ENCODE measurements at places on chromosomes 5 and 9.

DNA sequence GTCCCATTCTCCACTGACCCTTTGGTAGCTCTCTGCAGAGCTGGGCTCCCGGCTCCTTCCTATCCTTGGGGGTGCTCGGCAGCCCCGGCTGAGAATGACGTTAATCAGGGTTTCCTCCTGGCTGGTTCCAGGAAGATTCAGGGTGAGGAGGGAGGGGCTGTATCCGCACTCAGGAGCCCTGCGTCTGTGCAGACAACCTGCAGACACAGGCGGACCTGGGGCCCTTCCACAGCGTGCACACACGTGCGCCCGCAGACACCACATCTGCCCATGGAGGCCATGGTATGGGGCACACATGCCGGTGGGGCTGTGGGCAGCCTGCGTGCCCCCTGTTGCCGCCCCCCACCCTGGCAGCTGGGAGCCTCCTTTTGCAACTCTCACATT, 66.6 kb upstream of the RNU6ATAC start:
- H3K27ac ChIP-seq, result no peak overlapping the region
- H3K4me3 ChIP-seq, result no peak overlapping the region
- ATAC-seq, result no peak
- peaks cover 4% of the 10 kb centered on the region for H3K27me3 ChIP-seq
- no peaks in the 10 kb centered on the region for H3K36me3 ChIP-seq

- no peak overlapping the region for H3K27ac ChIP-seq
- no peaks in the 10 kb centered on the region for H3K27me3 ChIP-seq
- ATAC-seq, result no peak
- no peak overlapping the region for H3K4me3 ChIP-seq
Measured at GRCh38 chr5:81856948-81857928, 106.3 kb upstream of the SSBP2 start.

- no peaks in the 10 kb centered on the region for H3K4me1 ChIP-seq
- no peak for ATAC-seq
- H3K27me3 ChIP-seq, result no peaks in the 10 kb centered on the region
- no peak overlapping the region for H3K27ac ChIP-seq
- no peaks in the 10 kb centered on the region for H3K36me3 ChIP-seq
Measured at GRCh38 chr5:86038566-86038965, 579.2 kb upstream of the COX7C start.

- no peak for ATAC-seq
- H3K27ac ChIP-seq, result peak overlapping the region; percentile 41
Measured at GRCh38 chr5:133933169-133933509, 35.3 kb downstream of the C5orf15 start.

GRCh38 chr5:51988634-51989033, 605.4 kb downstream of the ISL1 start:
- ATAC-seq, result no peak
- no peak overlapping the region for H3K4me3 ChIP-seq
- no peak overlapping the region for H3K27ac ChIP-seq

DNA sequence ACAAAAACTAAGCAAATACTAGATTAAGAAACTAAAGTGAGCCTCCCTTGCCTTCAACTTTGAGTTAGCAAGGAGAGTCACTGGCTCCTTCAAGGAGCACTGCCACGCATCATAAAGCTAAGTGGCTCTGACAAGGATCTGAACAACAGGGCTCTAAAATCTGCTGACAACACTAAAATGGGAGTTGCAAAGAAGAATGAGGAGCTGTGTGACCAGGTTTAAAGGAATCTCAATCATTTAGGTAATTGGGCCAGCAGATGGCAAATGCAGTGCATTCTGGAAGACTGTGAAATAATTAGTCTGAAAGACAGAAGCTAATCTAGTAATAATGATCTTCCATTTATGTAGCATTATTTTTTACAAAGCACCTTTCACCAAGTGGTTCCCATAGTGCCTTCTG, 297.0 kb upstream of the TAS2R1 start:
- ATAC-seq, result no peak
- H3K36me3 ChIP-seq, result no peaks in the 10 kb centered on the region
- H3K4me1 ChIP-seq, result no peaks in the 10 kb centered on the region

- no peak for ATAC-seq
- H3K27ac ChIP-seq, result no peak overlapping the region
- H3K27me3 ChIP-seq, result peaks cover 7% of the 10 kb centered on the region
Measured at GRCh38 chr9:108469654-108470053, 386.1 kb downstream of the ACTL7B start.

DNA sequence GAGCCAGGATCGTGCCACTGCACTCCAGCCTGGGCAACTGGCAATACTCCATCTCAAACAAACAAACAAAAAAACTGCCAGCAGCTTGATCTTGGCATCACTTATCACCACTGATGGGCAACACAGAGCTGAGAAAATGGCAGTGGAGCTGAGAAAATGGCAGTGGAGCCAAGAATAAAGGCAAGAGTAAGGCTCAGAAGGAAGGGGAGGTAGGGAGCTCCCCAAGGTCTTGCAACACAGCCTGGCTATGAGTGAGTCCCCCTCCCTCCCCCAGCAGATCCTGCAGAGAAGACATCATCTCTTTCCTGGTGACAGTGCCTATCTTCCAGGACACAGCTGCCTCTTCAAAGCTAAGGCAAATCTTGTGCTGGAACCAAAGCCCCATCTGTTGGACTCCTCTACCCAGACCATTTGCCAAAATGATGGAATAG, 70.3 kb downstream of the UGCG start:
- H3K27me3 ChIP-seq, result no peaks in the 10 kb centered on the region
- no peak overlapping the region for H3K27ac ChIP-seq
- no peaks in the 10 kb centered on the region for H3K36me3 ChIP-seq
- ATAC-seq, result no peak
- H3K4me1 ChIP-seq, result peaks cover 6% of the 10 kb centered on the region

- no peaks in the 10 kb centered on the region for H3K27me3 ChIP-seq
- no peaks in the 10 kb centered on the region for H3K4me1 ChIP-seq
- H3K27ac ChIP-seq, result no peak overlapping the region
Measured at GRCh38 chr5:85814596-85814995, 803.1 kb upstream of the COX7C start.

DNA sequence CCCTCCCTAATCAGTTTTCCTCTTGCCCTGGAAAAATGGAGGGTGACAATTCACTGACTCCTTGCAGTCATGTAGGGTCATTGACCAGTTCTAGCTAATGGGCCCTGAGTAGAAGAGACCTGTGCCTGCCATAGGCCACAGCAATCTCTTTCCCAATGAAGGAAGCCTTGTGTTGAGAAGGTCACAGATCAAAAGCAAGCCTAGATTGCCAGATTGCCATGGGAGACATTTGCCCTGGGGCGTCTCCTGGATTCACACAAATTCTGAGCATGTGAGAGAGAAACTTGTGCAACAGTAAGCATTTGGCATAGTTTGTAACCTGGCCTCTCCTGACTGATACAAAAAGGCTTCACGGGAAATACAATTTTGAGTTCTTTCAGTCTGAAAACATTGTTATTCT, 148.0 kb downstream of the NUDT12 start:
- no peak overlapping the region for H3K27ac ChIP-seq
- no peaks in the 10 kb centered on the region for H3K4me1 ChIP-seq
- peaks cover 23% of the 10 kb centered on the region for H3K27me3 ChIP-seq
- no peaks in the 10 kb centered on the region for H3K36me3 ChIP-seq

DNA sequence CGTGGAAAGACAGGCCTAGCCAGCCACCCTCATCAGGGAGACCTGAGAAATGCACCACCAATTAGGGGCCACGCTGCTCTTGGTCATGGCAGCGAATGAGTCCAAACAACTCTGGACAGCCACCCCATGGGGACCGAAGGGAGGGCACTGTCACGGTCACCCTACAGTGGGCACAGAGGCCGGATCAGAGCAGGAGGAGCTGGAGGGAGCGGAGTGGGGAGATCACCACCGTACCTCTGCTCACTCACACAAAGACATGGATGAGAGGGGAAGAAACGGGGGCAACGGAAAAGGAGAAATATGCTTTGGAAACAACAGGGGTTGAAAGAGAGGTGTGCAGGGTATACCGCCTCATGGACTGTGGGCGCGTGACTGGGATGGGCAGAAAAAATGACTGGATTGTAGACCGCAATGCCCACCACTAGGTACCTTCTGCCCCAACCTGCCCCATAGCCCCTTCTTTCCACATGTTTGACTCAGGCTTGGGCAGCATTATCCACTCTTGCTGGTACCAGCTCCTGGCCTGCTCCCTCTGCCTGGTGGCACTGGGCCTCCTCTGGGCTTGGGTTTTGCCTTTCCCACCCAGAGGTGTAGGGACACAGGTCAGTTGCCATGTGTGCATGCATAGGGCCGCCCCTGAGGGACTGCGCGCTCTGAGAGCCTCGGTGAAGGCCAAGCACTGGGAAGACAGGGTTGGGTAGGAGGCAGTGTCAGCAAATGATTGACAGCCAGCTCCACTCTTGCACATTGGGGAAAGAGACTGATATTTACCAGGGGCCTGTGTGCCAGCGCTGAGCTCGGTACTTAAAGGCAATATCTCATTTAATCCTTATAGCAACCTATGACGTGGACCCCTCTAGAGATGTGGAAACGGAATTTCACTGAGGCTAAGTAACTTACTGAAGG, 76.6 kb downstream of the CRB2 start:
- no peaks in the 10 kb centered on the region for H3K4me1 ChIP-seq
- H3K27me3 ChIP-seq, result no peaks in the 10 kb centered on the region
- H3K4me3 ChIP-seq, result no peak overlapping the region

DNA sequence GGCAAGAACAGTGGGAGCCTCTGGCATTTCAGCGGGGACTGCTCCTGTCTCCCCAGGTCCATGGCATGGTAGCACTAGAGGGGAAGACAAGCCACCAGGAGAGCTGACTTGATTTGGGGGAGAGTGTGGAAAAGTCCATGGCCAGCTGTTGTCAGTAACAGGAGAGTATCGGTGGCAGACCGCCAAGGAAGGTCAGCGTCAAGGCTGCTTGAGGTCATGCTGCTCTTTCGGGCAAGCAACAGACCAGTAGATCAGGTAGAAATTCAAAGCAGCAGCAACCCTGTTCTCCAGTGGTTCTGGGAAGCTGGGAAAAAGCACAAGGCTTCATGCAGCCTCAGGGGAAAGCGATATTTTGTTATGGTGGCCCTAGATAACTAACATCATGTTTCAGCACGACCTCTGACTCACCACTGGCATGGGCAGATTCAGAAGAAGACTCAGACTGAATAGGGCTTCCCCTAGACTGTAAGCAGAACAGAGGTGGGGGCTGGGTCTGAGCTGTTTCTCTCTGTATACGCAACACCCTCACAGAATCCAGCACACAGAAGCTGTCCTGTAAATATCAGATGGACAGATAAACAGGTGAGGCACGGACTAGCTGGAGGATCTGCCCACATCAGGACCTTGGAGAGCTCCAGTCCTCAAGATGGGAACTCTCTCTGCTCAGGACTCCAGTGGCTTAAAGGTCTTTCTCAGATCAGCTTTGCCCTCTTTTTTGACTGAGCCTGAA, 35.2 kb upstream of the PLEKHG4B start:
- no peak overlapping the region for H3K27ac ChIP-seq
- H3K36me3 ChIP-seq, result no peaks in the 10 kb centered on the region

Measured in activated T-helper 17 cell treated with anti-CD3 and anti-CD28 coated beads, Interleukin-2, amount 50 U/mL, for 72 hours (primary cell).